ENCODE measurements at places on chromosomes 7 and 10.
A peak's percentile ranks its signal among the peaks of the same experiment; 100 is the strongest.

GRCh38 chr10:34407324-34407805 is 407.7 kb downstream of the PARD3 start:
- DNase-seq = no peak

GRCh38 chr10:50607356-50607925 is 16.3 kb downstream of the SGMS1 start:
- no peak for DNase-seq

DNA sequence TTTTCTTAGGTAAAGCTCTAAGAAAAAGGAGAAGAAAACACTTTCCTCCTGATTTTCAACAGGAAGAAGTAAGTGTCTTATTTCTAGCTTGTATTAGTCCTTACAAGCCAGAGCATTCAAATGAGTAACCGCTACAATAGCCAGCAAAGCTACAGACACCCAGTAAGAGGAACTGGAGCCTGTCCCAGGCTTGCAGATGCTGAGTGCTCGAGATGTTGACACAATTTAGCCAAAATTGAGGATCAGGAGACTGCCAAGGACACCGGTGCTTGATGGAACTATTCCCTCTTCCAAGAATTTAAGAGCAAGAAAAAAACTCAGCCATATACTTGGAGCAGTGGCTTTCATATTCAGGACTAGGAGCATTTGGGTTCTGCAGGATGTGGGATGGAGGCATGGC is 149.3 kb upstream of the DPP6 start:
- no peak for DNase-seq

GRCh38 chr7:7944619-7945282 is 23.8 kb upstream of the GLCCI1 start:
- peak; percentile 45 for DNase-seq

GRCh38 chr7:6256677-6257535 is 15.5 kb downstream of the CYTH3 start:
- no peak for DNase-seq

DNA sequence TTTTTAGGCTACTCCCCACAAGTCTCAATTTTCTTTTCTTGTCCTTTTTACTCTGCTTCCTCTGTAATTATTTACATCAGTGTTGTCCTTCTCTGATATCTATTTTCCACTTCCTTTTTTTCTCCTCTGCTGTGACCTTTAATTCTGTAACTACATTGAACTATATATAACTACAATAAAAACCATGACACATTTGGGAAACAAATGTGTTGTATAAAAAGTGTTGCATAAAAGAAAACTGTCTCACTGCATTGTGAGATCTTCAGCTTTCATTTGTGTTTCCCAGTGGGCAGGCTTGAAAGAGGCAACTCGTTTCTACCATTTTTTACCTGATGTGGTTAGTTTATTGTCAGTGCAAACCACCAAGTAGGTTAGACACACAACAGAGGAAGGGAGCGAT is 483.9 kb upstream of the NRP1 start:
- no peak for DNase-seq

DNA sequence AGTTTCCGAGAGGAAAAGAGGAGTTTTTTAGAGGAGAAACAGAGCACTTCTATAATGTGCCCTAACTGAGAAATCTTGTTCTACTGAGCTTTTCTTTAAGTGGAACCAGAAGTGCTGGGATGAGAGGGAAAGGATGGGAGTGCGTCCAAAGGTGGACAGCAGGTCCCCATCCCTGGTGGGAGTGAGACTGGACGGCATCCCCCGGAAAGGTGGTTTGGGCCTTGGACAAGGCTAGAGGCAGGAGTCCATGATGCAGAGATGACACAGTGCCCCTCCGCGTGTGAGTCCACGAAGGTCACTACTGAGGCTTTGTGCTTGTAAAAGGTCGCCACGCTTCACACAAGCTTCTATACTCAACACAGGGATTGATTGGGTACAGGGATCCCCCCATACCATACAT is 6.1 kb upstream of the EN2 start:
- no peak for DNase-seq

- DNase-seq = no peak
These were observed 15.1 kb downstream of the TRUB1 start for GRCh38 chr10:114953047-114953446.

GRCh38 chr7:155259866-155260497 is 37.7 kb upstream of the INSIG1 start:
- DNase-seq = no peak

DNA sequence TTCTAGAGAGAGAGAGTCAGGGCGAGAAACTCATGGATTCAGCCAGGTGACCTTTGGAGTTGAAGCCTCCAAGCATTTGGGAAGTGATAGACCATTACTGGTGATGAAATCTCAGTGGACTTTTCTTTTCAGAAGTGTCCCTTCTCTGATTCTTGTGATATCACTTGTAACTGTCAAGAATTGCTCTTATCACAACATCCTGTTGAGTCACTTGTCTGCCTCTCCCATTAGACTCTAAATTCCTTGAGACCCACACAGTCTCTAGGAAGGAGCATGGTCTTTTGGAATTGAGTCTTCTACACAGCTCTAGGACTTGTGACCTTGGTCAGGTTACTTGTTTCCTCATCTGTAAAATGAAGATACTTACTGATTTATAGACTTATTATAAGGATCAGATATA is 81.0 kb downstream of the CFAP58 start:
- no peak for DNase-seq

DNA sequence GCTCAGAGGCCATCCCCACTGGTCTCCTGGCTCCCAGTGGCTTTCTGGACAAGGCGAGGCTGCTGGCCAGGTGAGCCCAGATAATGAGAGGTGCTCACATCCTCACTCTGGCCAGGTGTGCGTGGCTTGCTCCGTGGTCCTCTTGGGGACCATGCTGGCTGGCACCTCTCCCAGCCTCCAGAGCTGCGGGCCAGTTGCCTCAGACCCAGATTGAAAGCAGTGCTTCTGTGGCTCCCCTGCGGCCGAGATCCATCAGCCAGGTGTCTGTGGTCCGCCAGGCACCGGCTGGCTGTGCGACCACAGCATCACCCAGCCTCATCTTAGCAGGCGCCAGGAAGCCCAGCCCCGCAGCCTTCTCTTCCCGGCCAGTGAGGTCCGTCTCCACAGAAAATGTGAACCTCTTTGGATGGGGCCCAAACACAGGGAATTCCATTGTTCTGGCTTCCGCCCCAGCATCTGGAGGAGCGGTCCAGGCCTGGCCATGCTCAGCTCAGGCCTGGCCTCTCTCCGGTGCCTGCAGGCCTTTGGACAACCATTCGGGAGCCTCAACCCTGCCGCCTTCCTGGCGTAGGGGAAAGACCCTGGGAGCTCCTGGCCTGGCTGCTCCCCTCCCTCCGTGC is 5.2 kb upstream of the TTYH3 start:
- no peak for DNase-seq

GRCh38 chr7:16891338-16891737 is 9.6 kb upstream of the AGR3 start:
- DNase-seq = no peak

DNA sequence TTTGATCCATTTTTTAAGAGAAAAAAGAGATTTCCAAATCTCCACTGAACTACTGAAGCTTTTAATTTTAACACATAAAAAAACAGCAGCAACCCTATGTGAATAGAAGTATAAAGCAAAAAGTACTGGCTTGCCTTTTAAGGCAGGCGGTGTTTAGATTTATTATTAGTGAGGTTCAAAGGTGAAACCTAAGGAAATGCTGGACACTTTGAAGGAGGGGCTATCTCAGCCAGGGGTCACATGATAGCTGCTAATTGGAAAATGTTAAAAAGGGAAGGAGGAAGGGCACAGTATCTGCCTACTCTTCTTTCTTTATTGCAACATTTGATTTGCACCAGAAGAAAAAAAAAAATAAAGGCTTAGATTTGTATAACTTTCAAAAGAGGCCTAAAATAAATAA is 183.8 kb downstream of the SKAP2 start:
- DNase-seq = no peak

- no peak for DNase-seq
These were observed 3.8 kb downstream of the CDK6 start for GRCh38 chr7:92832534-92833023.
